BJ (cell line): ENCODE measurements at places on chromosomes 11 and 22.

GRCh38 chr11:44865866-44866272 lies 84.8 kb downstream of the TP53I11 start:
- DNase-seq = no peak

- DNase-seq = no peak
These were observed 381.3 kb upstream of the ANO5 start for GRCh38 chr11:21811572-21811971.

- DNase-seq = peak; percentile 54
These were observed 417.9 kb upstream of the DDI1 start for GRCh38 chr11:103618528-103618927.

DNA sequence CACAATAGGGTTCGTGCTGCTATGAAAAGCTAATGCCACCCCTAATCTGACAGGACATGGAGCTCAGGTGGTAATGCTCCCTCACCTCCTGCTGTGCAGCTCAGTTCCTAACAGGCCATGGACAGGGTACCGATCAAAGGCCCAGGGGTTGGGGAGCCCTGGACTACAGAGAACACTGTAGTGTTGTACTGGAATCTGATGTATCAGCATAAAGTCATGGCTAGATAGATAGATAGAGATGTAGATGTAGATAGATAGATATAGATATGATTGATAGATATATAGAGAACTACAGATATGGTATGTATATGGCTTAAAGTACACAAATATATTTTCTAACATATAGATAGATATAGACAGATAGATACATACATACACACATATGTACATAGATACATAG lies 112.3 kb upstream of the MPPED2 start:
- no peak for DNase-seq

DNA sequence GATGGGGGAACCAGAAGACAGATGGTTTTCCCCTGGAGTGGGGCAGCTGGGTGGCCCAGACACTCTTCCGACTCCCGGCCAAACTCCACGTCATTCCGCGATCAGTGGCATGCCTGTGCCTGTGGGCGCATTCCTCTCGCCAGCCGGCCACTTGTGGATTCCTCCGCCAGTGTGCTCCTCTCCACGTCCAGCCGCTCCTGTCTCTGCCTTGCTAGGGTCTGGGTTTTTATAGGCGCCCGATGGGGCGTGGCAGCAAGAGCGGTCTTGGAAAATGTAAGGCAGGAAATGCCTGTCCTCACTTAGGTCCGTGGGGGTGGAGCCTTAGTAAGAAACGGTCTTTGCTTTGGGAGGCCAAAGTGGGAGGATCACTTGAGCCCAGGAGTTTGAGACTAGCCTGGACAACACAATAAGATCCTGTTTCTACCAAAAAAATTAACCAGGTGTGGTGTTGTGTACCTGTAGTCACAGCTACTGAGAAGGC lies 81.6 kb upstream of the SEPTIN5 start:
- no peak for DNase-seq

DNA sequence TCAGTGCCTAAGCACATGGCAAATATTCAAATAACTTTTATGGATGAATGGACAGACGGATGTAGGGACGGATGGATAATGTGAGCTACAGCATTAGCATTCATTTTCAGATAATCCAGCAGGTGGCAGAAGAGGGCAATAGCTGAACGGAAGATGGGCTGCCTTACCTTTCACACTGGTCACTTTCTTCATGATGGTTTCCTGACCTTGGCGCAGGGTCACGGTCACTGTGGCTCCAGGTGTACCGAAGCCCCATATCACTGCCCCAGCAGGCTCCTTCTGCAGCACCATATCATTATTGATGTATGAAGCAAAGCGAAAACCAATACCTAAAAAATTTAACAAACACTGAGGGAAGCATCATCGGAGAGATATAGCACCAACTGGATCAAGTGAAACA lies 4.3 kb downstream of the SIAE start:
- no peak for DNase-seq

- DNase-seq = no peak
These were observed 8.3 kb downstream of the ST3GAL4 start for GRCh38 chr11:126363706-126364248.

- no peak for DNase-seq
These were observed 39.7 kb upstream of the PANX1 start for GRCh38 chr11:94088906-94089305.

- no peak for DNase-seq
These were observed 44.4 kb upstream of the TCF20 start for GRCh38 chr22:42314709-42315391.

DNA sequence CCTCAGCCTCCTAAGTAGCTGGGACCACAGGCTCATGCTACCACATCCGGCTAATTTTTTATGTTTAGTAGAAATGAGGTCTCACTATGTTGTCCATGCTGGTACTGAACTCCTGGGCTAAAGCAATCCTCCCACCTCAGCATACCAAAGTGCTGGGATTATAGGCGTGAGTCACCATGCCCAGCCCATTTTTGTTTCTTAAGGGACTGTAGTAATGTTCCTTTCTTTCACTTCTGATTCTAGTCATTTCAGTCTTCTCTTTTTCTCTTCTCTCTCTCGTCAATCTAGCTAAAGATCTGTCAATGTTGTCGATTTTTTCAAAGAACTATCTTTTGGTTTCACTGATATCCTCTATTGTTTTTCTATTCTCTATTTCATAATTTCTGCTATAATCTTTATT lies 111.0 kb upstream of the APOA1 start:
- no peak for DNase-seq

- no peak for DNase-seq
These were observed 132.9 kb downstream of the COMMD9 start for GRCh38 chr11:36156161-36156816.

DNA sequence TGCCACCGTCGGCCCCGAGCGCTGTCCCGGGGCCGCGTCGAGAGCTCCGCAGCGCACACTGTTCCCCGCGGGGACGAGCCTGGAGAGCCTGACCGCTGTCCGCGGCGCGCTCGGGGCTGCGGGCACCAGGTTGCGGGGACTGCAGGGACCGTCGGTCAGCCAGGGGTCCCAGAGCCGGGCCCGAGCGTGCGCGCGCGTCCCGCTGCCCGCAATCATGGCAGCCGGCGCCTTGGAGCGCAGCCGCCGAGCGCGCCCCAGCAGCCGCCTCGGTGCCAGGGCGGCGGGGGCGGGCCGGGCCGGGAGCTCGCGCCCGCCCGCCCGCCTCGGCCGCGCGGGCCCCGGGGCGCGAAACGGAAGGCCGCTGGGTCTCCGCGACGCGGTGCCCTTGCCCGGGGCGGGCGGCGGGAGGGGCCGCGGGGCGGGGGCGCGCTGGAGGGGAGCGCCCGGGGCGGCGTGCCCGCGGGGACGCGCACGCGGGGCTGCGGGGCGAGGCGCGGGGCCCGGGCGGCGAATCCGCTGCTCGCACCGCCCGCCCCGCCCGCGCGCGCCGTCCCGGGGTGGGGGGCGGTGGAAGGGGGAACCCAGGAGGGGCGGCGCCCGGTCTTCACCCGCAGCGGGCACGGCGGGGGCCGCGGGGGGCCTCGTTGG lies 79.4 kb upstream of the PPARA start:
- DNase-seq = no peak

- DNase-seq = no peak
These were observed 56.1 kb downstream of the APIP start for GRCh38 chr11:34860034-34860433.

- DNase-seq = no peak
These were observed 159.3 kb downstream of the CASP12 start for GRCh38 chr11:104738918-104739317.

DNA sequence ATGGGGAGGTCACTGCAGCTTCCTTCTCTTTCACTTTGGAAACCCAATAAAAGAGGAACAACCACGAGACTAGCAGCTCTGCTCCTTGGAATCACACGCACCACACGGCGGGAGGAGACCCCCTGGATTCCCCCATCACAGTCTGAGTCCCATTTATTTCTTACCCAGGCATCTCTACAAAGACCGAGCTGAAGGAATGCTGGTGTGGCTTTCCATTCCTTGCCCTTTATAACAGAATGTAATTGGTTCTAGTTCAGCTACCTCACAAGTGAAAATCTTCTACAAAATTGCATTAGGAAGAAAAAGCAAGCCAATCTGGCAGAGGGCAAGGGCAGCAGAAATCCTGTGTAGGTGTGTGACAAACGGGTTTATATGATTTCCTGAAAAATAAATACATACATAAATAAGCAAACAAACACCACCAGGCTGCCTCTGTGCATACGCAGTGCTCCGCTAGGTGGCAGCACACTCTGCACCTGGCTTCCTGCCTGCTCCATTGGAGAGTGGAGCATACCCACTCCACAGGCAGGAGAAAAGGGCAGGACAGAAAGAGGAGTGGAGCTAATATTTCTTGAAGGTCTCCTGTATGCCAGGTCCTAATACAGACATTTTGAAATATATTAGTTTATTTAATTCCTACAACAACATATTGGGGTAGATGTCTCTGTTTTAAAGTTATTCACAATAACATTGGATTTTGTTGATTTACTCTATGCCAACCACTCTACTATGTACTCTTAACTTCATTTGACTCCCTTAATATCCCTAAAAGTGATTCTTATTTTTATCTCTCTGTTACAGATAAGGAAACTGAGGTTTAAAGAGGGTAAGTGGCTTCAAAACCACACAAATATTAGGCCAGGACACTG lies 673.1 kb downstream of the KCNA4 start:
- no peak for DNase-seq

DNA sequence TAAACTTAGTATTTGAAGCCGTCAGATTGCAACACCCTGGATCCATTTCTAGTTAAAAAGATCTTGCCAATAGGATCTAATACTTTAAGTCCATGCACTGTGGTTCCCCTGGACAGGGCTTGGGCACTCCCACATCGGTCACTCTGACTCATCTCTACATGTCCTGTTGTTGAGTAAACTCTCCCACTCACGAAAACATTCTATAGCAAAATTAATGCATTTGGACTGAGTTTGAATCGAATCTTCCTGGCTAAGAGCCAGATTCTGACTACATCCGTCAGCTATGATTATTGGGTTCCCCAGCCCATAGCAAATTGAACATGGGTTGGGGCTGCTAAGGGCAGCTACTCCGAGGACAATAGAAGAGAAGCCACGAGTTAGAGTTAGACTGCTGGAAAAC lies 182.1 kb upstream of the SORL1-AS1 start:
- DNase-seq = peak; percentile 74

GRCh38 chr11:3665336-3666022 lies 5.7 kb downstream of the CHRNA10 start:
- no peak for DNase-seq

DNA sequence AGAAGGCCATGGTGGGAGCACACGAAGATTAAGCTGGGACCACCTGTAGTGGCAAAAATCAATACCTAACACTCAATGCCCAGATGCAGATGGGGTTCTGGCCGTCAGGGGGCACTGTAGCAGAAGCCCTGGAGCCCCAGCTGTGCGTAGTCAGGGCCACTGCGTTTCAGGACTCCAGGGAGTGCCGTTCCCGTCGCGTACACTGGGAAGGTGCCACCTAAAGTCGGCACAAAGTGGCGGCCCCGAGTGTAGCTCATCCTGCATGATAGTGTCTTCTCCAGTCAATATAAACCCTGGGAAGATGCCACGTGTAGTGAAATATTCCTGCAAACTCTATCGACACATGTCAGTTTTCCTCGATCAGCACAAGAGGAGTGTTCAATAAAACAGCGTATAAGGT lies 123.8 kb upstream of the NTM start:
- no peak for DNase-seq

DNA sequence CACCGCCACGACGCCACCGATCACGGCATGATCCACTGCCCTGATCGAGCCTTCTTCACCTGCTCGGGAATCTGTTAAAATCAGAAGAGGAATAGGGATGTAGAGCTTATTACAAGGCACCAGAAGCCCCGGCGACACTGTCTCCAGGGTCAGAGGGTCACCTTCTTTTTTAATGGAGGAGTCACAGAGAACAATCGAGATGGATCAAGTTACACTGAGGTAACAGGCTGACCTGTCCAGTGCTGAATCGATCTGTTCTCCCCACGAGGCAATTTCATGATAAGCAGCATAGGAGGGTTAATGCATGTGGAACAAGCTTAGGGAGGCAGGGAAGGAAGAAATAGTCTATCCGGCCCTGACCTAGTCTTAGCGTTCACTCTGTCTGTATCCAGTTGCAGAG lies 325.5 kb downstream of the CADM1 start:
- DNase-seq = no peak

GRCh38 chr11:45650166-45651095 lies 15.0 kb downstream of the CHST1 start:
- DNase-seq = no peak

DNA sequence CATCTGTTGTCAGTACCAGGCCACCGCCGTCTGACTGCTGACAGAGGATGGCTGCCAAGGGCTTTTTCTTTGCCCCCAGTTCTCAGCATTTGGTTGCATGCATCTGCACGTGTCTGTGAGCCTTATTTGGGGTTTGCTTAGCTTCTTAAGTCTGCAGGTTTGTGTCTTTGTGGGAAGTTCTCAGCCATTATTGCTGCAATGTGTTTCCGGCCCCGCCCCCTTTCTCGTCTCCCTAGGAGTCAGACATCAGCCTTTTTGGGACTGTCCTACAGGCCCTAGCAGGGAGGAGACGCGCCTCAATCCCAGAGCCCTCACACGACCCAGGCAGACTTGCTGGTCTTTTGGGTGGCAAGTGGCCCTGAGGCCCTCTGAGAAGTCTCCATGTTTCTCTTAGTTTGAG lies 8.0 kb downstream of the MOB2 start:
- DNase-seq = no peak

GRCh38 chr11:120178561-120179056 lies 32.2 kb upstream of the OAF start:
- DNase-seq = no peak

DNA sequence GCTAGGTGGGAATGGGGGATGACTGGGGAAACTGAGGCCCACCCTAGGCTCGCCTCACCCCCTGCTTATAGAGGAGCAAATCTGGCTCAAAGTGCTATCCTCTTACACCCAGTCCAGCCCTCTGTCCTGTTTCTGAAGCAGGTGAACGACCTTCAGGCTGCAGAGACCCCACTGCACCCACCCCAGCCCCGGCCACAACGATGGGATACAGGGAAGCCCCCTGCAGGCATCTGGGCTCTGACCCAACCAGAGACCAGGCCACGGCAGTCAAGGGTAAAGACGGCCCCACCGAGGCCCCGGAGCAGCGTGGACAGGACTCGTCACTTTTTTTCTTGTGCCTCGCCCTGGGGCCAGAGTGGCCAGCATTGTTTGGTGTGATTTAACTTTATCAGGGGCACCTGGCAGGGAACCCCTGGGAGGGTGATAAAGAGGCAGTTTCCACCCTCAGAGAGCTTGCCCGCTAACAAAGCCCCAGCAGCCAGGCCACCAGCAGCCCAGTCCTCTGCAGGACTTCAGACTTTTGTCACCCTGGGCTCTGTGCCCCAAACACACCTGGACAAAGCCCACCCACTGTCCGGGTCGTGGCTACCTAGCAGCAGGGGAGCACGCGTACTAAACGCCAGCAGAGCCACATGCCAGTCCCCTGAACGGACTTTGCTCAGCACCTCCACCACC lies 612.6 kb downstream of the TBC1D22A start:
- DNase-seq = no peak

- DNase-seq = no peak
These were observed 68.7 kb upstream of the BMAL1 start for GRCh38 chr11:13208921-13209320.

GRCh38 chr11:27973851-27974536 lies 134.0 kb downstream of the KIF18A start:
- DNase-seq = no peak
